Stimulated activated CD4-positive, alpha-beta T cell treated with anti-CD3 and anti-CD28 coated beads, Interleukin-1b, Interleukin-23, amount 100 ng/mL, for 1 hour (primary cell): ENCODE measurements at places on chromosomes 7 and 10.

- DNase-seq: no peak
Observed at GRCh38 chr10:68196701-68197100, 35.2 kb downstream of the ATOH7 start.

DNA sequence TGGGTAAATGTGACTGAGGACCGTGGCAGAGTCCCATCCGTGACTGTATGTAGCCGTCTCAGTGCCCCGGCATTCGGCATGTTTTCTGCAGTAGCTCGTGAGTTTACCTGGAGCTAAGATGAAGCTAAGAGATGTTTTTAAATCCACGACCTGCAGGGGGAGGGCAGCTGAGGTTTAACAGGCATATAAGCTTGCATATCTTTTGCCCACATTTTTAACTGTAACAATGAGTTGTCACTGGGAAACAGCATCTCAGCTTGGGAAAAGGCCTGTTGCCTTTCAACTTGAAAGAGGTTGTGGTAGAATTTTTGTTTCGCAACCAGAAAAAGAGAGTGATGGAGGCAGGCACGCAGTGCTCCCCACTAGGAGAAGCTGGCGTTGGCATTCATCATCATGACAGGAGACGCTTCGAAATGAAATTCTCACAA lies 77.7 kb downstream of the CELF2 start:
- no peak for DNase-seq

GRCh38 chr7:134996097-134996550 lies 9.8 kb downstream of the AGBL3 start:
- DNase-seq: no peak

DNA sequence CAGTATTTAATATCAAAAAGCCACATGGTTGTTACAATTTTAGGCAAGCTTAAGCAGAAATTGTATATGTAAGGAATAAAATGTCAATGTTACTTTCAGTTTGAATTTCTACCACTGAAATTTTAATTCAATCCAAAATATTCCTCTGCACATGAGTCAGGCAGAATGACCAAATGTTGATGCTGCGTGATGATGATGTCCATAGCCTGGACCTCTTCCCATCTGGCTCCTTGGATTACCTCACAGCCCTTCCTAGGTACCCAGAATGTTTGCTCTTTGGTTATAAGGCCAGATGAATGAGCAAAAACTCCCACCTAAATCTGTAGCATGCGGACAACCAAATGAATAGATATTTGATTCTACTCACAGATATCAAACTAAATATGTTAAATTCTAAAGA lies 258.3 kb upstream of the IMMP2L start:
- no peak for DNase-seq

- no peak for DNase-seq
Observed at GRCh38 chr10:15852111-15852557, 8.2 kb downstream of the MINDY3 start.

GRCh38 chr10:103592186-103593021 lies 98.9 kb downstream of the NEURL1 start:
- DNase-seq: no peak

DNA sequence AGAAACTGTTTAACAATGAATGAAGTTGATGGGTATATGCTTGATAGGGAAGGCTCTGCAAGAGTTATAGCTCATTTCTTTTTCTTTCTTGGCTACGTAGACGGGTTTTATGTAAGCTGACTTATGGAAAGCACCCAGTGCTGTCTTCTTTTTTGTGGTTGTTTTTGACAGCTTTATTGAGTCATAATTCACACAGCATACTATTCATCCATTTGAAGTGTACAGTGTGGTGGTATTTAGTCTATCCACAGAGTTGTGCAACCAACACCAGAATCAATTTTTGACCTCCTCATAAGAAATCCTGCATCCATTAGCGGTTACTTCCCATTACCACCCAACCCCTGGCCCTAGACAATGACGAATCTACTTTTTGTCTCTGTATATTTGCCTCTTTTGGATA lies 240.6 kb upstream of the KIAA1217 start:
- DNase-seq: no peak

DNA sequence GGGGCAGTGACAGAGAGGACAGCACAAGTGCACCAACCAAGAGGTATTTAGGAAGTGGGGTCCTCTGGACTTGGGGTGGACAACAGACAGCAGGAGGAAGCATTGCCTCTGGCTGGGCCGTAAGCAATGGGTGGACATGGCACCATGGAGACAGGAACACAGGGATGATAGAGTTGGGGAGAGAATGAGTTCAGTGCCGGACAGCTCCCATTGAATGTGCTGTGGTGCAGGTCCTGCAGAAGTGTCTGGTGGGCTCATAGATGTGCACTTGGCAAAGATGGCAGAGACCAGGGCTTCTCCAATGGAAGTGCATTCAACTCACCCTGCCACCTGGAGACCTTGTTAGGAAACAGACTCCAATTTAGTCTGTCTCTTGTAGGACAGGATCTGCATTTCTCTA lies 341.5 kb upstream of the ZMIZ1 start:
- DNase-seq: no peak

DNA sequence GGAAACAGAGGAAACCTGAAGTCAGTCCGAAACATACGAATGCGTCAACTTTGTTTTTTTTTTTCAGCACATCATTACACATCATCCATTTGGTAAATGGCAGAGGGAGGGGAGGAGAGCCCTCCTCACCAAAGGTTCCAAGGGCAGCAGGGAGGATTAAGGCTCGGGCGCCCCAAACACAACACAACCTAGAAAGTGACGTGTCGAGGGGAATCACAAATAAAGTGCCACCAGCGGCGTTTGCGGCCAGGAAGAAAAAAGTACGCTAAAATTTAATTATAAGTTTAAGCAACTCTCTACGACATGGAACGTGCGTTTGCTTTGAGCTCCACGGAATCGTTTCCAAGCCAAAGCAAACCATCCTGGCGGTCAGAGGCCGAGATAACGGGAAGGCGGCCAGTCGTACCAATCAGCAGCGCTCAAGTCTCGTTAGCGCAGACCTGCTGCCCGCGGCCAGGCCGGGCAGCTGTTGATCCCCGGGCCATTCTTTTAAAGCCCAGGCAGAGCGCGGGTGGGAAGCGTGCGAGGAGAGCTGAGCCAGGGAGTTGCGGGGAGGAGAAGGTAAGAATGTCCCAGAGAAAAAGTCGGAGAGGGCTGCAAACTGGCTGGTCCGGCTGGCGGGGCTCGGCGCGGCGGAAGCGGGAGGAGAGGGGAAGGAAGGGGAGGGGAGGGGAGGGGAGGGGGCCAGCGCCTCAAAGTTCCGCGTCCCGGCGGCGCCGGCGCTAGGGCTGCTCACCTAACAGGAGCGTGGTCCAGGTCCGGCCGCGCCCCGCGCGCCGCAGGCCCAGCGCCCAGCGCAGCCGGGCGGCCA lies 719 bp downstream of the DPY19L1 start:
- no peak for DNase-seq

DNA sequence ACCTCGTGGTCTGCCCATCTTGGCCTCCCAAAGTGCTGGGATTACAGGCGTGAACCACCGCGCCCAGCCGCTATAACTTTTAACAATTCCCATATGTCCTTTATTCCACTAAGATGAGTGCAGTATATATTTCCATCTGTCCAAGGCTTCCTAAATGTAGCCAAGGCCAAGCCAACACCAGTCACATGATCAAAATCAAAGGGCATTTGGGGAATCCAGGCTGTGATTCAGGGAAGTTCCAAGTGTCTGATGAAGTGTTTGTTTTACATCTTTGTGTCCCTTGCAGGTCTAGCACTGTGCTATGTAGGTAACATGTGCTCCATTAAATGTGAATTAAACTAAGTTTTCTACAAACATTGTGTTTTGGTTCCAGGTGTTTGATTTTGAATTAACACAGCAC lies 20.8 kb downstream of the AKR1E2 start:
- no peak for DNase-seq

DNA sequence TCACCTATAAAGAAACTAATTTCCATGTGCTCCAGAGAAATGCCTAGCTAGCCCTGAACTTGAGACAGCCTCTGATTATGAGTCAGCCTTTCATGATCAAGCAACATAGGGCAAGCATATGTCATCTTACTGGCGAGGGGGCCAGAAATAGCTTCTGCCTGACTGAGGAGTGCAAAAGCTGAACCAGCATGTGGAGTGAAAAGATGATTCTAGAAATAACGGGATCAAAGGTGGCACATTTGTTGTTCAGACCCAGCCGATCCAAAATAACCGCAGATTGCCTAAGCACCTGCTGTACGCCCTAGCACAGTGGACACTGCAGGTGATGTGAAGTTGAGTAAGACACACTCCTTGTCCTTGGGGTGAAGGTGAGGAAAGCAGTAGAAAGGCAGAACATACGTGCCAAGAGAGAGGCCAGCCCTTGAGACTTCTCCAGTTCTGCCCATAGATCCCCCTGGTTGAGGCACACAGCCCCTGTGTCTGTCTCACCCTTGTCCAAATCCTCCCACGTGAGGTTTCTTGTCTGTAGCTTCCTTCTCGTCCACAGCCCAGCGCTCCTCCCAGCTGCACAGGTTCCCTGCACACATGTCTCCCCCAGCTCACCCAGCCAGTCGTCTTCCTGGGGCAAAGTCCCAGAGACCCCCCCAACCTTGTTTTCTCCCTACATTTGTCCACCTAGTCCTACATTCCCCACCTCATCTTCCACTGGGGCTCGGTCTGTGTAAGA lies 2.8 kb upstream of the BCL7B start:
- no peak for DNase-seq

GRCh38 chr7:155021699-155022145 lies 18.8 kb upstream of the PAXIP1 start:
- no peak for DNase-seq

- no peak for DNase-seq
Observed at GRCh38 chr7:24778543-24779282, 21.4 kb upstream of the GSDME start.

GRCh38 chr10:69397972-69398371 lies 18.7 kb downstream of the TACR2 start:
- no peak for DNase-seq

DNA sequence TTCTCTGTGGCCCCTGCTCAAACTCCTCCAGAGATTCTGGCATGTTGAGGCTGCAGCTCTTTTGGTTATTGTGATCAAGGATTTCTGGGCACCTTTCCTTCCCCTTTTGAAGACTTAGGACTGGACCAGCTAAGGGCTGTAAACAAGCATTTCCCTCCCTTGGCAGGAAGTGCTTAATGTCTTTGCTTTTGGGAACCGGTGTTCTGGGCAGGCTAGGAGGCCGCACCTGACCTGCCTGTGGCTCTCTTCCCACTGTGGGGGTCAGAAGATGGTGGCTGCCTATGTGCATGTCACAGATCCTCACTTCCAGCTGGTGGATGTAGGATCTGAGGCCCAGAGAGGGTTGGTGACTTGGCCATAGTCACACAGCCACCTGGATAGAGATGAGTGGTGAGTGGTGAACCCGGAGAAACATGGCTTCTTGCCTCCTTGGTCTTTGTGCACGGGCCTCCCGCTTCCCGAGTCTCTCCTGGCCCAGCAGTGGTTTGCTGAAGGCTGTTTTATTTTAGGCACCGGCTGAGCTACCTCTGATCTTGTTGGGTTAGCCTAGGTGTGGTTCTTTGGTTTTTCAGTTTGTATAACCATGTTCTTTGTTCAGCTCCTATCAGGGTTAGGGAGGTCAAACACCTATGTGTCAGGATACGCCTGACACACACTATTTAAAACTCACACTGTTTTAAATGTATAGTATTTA lies 82.0 kb downstream of the GRK5 start:
- no peak for DNase-seq

DNA sequence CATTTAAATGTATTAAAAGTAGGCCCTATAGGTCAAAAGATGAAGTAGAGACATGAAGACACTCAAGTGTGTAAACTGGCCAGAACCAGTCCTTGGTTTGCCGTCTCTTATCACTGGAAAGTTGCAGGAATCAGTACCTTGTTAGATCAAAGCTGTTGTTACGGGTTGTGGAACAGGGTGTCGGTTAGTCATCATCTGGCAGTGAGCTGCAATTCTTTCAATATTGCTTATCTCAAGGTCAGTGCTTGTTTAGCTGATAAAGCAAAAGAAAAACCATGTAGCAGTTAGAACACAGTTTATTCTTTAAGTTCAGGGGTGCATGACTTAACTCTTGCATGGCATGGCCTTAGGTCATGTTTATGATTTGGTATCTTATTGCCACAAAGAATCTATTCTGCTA lies 10.0 kb upstream of the SLC13A1 start:
- DNase-seq: no peak

GRCh38 chr10:35822316-35822715 lies 180.2 kb upstream of the FZD8 start:
- DNase-seq: no peak

GRCh38 chr7:18289788-18290187 lies 205.8 kb upstream of the HDAC9 start:
- no peak for DNase-seq

GRCh38 chr7:18352339-18353255 lies 143.0 kb upstream of the HDAC9 start:
- DNase-seq: no peak

GRCh38 chr7:114086537-114086913 lies 167.7 kb upstream of the PPP1R3A start:
- no peak for DNase-seq

GRCh38 chr10:32347363-32348022 lies 535 bp upstream of the EPC1 start:
- DNase-seq: no peak

DNA sequence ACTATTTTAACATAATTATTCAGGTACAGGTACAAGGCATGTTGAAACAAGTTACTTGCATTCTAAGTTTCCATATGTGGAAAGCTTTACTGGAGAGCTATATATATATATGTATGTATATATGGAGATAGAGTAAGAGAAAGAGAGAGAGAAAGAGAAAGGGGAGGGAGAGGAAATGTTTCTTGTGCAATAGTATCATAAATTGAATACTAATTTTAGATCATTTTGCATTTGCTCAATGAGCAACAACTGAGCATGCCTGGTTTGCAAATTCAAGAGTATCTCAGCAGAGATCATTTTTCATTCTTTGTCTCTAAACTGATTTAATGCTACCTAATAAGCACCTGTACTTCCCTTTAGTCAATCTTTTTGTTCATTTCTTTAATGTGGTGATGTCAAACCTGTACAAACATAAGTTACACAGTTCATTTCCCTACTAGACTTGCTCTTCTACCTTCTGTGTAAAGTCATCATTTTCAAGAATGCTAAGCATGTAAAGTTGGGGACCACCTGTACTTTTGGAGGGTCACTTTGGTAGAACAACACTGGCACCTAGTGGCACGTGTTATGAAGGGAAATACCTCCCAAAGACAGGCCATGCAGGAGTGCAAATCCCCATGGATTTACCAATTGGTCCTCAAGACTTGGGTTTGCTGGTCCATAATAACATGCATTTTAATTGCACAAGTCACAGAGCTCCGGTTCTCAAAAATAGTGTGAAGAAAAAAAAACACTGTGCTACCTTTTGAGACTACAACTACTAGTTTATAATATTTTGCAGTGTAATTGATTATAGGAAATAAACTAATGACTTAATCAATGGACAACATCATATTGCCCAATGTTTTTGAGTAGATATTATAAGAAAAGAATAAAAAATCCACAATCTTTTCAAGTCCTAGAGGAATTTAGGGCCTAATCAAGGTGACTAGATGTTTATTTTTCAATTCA lies 431.2 kb upstream of the IGFBP3 start:
- DNase-seq: no peak

GRCh38 chr7:130907439-130907838 lies 173.4 kb upstream of the KLF14 start:
- DNase-seq: no peak

GRCh38 chr7:19293431-19293830 lies 148.2 kb upstream of the FERD3L start:
- DNase-seq: no peak
